ENCODE measurements at places on chromosomes 5 and 9. TPM values are rescaled to one million over a fixed set of nuclear protein-coding genes. Genes with fewer than 3 reads are reported as not detected.

PCDHAC1 gene
- 0.07 TPM for total RNA-seq

GRCh38 chr9:97855899-97856298 lies 2.9 kb downstream of the FOXE1 start:
- no peak for DNase-seq

RANBP3L gene
- not detected for total RNA-seq

SLC23A1 gene
- total RNA-seq: not detected

TMEM174 gene
- total RNA-seq: not detected

- DNase-seq: no peak
Measured at GRCh38 chr5:173637340-173637739, 20.9 kb upstream of the BOD1 start.

All from kidney epithelial cell (primary cell).